ENCODE measurements at places on chromosomes 16 and 17.

DNA sequence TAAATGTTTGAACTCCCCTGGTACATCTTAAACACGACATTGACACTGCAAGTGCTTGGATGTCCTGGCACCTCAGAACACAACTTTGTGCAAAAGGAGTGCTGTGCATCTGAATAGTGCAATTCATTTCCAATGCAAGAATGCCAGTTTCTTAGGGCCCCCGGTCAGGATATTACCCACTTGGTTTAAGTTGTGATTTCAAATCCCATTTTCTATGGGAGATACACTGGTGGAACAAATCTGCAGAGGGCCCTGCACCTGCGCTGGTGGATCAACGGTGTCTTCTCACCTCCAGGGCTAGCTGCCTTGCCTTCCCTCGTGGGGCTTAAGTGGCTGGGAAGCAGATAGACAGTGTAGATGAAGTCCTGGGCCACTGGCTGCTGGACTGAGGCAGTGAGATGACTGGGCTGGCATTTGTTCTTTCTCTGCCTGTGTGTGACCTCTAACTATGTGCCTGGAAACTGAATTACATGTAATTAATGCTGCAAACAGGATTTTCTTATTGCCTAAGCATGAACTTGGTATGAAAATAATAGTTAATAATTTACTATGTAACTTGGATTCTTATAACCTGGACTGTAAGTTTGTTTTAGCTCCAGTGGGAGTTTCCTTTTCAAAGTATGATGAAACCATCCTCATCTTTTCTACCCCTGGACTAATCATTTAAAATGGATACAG lies 20.9 kb downstream of the HAPSTR1 start:
- DNase-seq = no peak

- no peak for DNase-seq
Measured at GRCh38 chr17:6072611-6073010, 2.4 kb downstream of the WSCD1 start.

GRCh38 chr16:48432136-48432535 lies 46.9 kb upstream of the SIAH1 start:
- no peak for DNase-seq

- DNase-seq = no peak
Measured at GRCh38 chr17:59149841-59150511, 5.0 kb downstream of the SKA2 start.

GRCh38 chr16:66834746-66835145 lies 4.0 kb upstream of the NAE1 start:
- no peak for DNase-seq

- DNase-seq = no peak
Measured at GRCh38 chr17:162689-163088, 18.8 kb downstream of the DOC2B start.

DNA sequence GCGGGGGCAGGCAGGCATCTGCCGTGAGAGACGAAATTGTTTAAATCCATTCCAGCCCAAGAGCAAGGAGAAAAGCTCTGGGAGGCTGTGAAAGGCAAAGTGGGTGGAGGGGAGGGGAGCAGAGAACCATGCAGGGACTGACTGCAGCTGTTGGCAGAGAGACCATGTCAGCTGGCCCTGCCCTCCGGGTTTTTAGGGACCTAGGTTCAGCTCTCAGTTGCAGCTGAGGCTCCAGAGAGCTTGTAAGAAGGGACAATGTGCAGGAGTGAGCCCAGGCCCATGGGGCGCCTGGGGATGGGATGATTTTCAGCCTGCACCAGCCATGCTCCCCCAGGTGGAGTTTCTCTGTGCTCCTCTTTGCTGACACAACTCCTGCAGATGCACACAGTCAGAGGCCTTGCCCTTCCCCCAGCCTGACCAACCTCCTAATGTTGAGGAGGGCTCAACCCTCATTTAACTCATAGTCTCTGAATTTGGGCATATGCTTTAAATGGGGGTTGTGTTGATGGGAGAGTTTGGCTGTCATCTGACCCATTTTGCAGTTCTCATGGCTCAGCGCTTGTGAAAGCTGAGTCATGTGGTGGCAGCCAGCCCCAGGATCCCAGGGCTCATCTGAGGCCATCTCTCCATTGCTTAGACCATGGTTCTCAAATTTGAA lies 70.9 kb downstream of the PLXDC1 start:
- DNase-seq = no peak

DNA sequence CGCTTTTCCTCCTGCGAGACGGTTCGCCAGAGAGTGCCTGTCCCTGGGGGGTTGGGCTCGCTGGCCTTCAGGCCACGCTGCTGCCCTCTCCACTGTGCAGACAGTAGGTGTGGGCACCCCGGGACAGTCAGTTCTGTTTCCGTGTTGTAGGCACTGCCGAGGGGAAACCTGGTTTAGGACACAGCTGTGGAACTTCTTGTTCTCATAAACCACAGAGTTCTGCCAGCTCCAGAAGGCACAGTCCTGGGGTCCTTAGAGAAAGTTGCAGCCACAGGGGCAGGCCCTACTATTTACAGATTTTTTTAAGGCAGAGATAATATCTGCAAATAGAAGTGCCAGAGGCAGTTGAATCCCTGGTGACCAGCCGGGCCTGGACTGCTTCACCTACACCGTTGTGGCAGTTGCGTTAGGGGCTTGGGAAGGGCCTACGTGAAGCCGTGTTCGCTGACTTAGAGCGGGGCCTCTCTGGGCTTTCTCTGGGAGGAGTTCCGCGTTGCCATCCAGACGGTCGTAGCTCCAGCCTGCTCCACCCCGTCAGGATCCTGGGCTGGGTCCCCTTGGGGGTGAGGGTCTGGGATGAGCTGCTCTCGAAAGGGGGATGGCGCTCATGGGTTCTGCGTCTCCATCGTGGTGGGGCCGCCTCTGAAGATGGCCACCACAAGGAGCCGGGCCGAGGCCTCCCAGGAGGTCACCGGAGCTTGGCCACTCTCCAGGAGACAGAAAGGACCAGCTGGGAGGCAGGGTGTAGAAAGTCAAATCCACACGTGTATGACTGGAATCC lies 126.3 kb downstream of the BANP start:
- no peak for DNase-seq

DNA sequence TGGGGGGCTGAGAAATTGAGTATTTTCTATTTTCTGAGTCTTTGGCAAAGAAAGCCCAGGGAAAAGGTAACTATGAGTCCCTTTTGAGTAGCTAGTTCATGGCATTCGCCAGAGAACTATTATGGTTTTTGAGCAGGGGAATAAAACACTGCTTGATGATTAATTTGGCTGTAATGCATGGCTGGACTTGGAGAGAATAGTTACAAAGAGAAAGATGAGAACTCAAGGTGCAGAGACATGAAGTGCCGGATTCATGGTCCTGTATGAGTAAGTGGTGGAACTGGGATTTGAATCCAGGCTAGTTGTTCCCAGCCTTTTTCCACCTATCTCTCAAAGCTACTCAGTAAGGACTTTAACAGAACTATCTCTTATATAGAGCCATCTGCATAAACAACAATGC lies 266.6 kb downstream of the CA10 start:
- no peak for DNase-seq

Data from stimulated activated CD8-positive, alpha-beta memory T cell treated with anti-CD3 and anti-CD28 coated beads, Interleukin-4, amount 100 ng/mL, for 4 hours (primary cell).